ENCODE measurements at places on chromosomes 3 and 15.

GRCh38 chr15:82810061-82810889, 847 bp downstream of the WHAMM start:
- no peak for DNase-seq

DNA sequence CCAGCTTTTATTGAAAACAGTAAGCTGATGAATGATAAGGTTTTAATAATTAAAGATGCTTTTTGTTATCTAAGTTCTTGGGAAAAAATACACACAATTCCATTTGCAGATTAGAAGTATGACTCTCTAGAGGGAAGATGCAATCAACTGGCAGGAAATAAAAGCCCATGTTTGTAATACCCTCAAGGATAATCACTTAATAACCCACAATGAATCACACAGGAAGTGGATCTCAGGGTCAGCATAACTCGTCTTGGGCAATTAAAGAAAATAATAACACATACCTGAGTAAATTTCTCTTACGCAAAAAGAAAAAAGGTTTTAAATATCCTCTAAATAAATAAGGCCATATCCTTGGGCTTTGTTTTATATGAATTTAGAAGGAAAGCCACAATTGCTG, 9.4 kb upstream of the EID1 start:
- no peak for DNase-seq

- no peak for DNase-seq
Observed at GRCh38 chr3:124639406-124640237, 90.6 kb upstream of the UMPS start.

DNA sequence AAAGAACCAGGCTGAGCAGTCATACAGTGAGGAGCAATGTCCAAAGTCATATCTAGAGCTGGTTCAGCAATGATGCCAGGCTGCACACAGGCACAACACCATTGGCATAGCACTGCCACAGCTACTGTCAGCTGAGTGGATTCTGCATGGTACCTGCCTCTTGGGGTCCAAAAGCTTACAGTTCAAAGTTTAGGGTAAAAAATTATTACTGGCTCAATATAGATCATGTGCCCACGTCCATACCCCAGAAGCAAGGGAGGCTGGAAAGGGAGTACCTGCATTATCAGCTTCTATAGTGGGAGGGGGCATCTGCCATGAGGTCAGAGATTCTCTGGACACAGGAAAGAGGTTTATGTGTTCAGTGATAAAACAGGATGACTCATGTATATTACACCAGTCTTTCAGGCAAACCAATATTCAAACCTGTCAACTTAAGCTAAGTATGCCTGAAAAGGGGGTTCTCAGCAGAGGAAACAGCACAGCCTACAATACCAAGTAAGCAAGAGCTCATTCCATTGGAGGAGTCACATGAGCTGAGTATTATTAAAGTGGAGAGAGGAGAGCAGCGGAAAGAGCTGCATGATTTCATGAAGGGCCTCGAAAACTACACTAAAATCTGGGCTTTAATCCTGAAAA, 99.0 kb downstream of the ANO10 start:
- DNase-seq: no peak

DNA sequence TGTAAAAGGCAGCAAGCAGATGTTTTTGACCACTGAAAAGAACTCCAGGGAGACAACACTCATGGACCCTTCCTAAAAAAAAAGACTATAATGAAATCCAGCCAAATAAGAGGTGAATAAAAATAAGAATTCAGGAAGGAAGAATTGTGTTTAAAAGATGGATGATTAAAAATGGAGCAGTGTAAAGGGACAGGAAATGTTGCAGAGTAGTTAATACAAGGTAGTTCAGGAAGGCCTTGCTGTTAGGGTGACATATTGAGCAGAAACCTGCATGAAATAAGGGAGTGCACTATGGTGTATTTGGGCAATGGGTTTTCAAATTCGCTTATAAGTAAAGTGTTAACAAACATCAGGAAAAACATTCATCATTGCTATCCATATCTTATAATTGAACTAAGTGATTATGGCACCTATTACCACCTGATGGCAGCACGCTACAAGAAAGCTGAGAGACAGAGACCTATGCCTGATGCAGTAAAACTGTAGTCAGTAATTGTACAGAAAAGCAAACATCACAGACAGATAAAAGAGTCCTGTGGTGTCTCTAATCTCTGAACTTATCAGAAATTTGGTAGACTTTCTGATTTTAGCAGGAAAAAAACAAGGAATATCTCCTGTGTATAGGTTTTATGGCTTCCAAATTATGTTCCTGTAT, 5.8 kb upstream of the DBR1 start:
- DNase-seq: no peak

DNA sequence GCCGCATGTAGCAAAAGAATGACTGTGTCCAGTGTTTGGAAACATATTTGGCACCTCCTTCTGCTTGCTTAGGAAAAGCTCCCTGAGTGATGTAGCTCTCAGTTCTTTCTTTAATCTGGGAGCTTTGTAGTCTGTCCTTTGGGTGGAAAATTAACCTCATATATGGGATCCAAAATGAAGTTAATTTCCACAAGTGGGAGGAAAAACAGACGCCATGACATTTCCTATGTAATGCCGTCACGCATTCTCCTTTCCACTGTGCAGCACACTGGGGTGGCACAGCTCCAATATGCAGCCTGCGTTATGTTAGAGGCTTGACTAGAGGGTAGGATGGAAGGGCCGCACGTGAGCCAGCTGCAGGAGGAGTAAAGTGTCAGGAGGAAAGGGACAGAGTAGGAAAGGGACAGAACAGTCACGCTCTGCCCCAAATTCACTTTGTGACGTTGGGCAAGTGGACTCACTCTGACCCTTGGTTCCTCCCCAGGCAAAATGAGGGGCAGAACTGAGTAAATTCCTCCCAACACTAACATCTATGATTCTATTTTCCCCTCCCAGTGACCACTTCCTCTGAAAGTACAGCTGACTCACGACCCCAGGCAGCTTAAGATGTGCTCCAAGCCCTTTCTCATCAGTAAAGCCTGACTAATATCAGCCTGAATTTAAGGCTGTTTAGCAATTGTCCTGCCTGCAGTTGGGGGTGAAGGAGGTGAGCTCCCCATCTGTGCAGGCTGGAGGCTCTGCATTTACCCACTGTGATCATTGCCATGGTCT, 176.5 kb upstream of the PFN2 start:
- DNase-seq: no peak

DNA sequence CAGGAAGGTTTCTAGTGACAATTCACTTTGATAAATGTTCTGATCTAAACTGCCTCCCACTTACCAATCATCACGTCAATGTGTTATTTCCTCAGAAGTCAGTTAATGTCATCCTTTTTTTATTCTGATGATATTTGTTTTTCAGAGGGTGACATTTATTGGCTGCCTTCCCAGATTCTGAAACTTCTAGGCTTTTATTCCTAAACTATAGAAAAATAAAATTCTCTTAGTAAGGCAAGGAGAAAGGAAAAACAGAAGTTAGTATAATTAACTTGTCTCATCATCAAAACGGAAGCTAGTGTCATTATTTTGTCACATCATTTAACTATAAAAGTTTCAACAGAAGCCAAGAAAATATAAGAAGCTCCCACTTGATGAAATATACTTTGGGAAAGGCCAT, 100.0 kb upstream of the C3orf80 start:
- DNase-seq: no peak

DNA sequence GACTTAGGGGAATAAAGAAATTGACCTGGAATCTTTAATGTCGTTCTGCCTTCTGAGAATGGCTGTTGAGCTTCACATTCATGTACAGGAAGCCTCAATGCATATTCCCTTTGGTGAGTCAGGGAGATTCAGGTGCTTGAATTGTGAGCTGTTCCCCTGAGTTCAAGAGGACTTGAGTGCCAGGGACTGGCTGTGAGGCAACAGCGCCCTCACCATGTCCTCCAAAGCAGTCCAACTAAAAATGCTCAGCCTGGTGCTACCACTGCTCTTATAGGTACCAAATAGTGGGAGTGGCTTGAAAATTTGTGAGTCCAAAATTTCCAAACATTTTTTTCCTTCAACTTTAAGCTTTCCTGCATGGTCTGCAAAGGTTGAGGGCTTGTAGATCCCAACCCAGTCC, 54.1 kb downstream of the LEO1 start:
- DNase-seq: no peak

DNA sequence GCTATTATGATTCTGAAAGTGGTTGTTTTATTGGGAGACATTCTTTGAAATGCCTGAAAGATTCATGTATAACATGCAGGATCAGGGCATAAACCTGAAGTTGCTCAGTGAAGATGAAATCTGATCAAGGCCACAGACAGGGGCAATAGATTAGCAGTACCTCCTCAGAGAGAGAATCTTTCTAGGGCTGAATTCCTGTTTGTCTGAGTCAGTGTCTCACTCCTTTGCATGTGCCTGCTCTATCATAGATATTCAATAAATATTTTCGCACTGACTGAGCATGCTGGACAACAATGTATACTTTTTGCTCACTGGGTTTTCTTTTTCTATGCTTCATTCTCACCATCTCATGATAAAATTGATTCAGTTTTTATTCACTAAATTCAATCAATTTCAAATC, 49.8 kb upstream of the PFN2 start:
- DNase-seq: no peak

DNA sequence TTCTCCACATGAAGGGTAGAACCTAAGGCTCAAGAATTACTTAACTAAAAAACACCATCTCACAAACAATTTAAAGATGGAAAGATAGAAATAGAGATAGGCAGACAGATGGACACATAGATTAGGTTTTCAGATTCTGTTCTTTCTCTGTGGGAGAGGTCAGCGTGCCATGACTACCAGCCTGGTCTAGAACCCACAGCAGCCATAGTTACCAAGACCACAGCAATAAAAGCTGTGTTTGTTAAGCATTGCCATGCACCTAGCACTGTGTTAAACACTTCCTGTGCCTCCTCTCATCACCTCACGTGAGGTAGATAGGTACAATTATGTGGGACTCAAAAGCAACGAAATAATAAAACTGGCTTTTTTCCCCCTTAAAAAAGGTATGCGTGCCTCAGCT, 83.1 kb upstream of the TSEN2 start:
- DNase-seq: no peak

DNA sequence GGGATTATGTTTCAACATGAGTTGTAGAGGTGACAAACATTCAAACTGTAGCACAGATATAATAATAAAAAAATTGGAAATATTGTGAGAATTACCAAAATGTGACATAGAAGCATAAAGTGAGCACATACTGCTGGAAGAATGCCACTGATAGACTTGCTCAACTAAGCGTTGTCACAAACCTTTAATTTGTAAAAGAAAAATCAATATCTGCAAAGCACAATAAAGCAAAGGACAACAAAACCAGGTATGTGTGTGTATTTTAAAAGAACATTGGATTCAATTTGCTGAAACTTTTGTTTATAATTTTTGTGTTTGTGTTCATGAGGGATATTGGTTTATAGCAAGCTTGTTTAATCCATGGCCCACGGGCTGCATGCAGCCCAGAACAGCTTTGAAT, 40.8 kb upstream of the EIF5A2 start:
- DNase-seq: no peak

DNA sequence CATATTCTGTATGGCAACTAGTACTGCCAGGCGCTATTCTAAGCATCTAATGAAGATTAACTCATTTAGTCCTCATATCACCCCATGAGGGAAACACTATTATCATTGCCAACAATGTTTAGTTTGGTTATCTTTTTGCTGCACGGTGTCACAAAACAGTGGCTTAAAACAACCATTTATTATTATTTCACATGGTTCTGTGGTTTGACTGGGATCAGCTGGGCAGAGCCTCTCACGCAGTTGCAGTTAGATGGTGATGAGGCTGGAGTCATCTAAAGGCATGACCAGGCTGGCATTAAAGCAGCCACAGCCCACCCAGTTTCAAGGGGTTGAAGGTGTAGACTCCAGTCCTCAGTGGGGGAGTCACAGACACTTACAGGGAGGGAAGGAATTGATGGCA, 32.8 kb upstream of the RASA2 start:
- no peak for DNase-seq

DNA sequence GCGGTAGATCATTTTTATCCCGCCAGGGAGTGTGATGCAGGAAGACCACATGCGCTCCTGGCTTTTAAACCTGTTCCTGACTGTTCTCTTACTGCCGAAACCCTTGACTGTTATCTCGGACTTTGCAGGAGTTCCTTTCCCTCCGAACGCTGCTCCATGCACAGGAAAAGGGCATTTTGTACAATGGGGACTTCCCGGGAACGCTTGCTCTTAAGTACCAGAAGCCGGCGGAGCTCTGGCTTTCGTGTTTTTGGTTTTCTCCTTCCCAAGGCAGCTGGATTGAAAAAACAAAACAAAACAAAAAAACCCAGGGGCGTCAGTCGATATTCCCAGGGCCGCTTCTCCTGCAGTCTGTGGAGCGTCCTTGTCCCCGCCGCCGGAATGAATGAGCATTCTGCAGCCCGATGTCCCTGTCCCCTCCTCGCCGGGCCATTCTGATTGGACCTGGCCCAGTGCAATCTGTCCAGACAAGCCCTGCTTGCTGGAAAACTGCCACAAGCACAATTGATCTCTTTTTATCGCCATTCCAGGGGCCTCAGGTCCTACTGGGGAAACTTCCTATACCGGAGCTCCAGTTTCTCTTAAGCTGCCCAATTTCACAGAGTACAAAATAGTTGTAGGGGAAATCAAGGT, 44.8 kb downstream of the SLC6A1 start:
- DNase-seq: no peak

GRCh38 chr15:100158356-100158755, 183.4 kb downstream of the ADAMTS17 start:
- DNase-seq: no peak

- DNase-seq: no peak
Observed at GRCh38 chr3:10529809-10530208, 24.4 kb upstream of the ATP2B2 start.

GRCh38 chr3:111859061-111859973, at the start of gene PHLDB2:
Gene PHLDB2, plus strand, starts transcription at chr3:111859265. Its CDS starts 24,813 bp downstream, at chr3:111884078.
- no peak for DNase-seq

DNA sequence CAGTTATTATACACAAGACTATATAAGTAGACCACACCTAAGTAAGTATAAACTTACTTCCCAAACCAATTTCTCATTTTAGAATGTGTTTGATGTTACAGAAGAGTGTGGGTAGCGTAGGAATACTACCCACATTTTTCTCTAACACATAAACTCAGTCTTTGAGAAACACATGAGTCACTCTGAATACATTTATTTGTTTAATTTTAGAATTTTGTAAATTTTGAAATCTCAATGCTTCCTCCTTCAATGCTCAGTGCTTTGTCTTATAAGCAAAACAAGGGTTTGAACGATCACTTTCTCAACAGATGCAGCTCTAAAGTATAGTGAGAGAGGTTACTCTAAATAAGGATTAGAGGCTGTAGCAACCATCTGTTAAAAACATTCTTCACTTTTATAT, 700.8 kb downstream of the SI start:
- DNase-seq: no peak

DNA sequence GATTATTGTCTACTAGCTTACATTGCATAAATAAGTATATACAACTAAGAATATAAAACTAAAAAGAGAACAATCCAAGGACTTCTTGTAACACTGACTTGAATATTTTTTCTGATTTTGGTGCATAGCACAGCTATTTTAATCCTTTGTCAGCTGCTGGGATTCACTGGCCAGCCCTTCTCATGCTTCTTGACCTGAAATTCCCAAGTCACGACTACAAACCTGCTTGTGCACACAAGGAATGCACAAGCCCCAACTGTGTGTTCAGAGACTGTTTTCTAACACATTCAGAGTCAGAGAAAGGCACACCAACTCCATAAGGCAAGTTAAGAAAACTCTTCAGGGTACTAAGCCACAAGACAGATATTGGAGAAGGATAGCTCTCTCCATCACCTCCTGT, 80.9 kb downstream of the TNIK start:
- DNase-seq: no peak
